ENCODE measurements at places on chromosomes 11 and 22. TPM values are rescaled to one million over a fixed set of nuclear protein-coding genes. Genes with fewer than 3 reads are reported as not detected.

- no peak overlapping the region for H3K4me3 ChIP-seq
- no peaks in the 10 kb centered on the region for H3K4me1 ChIP-seq
- peaks cover 26% of the 10 kb centered on the region for H3K27me3 ChIP-seq
- no peak overlapping the region for H3K27ac ChIP-seq
- peak; percentile 5 for DNase-seq
Measured at GRCh38 chr22:44247923-44248892, 64.5 kb downstream of the SHISAL1 start.

DNA sequence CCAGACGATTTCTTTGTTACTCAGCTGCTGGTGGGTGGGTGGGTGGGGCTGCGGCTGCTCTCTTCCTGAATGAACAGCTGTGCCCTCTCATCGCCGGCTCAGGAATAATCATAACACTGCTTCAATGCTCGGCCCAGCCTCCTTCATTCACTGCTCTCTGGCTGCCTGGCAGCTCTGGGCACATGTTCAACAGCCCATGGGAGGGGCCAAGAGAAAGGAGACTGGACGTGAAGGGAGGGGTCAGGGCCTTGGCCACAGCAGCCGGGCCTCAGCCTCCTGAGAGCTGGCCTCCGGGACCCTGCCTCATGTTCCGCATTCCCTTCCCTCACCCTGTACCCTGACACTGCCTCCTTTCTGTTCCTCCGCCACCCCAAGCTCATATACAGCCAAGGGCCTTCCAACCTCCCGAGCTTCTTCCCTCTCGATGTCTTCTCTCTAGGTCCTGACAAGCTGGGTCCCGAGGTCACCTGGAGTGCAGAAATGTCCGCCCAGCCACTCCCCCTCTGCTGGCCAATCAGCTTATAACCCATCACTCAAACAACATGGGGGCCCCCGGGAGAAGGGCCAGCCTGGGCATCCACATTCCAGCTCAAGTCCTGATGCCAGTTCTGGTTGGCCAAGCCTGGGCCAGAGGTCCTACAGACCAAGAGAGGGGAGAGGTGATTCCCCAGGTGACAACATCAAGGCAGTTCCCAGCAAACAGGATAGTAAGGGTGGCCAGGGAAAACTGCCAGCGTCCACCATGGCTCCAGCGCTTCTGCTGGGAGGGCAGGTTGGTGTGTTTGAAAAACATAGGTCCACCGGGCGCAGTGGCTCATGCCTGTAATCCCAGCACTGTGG is 3.2 kb upstream of the CSDC2 start:
- no peak overlapping the region for H3K4me3 ChIP-seq
- peak; percentile 52 for DNase-seq
- no peaks in the 10 kb centered on the region for H3K36me3 ChIP-seq
- no peak overlapping the region for H3K27ac ChIP-seq

DNA sequence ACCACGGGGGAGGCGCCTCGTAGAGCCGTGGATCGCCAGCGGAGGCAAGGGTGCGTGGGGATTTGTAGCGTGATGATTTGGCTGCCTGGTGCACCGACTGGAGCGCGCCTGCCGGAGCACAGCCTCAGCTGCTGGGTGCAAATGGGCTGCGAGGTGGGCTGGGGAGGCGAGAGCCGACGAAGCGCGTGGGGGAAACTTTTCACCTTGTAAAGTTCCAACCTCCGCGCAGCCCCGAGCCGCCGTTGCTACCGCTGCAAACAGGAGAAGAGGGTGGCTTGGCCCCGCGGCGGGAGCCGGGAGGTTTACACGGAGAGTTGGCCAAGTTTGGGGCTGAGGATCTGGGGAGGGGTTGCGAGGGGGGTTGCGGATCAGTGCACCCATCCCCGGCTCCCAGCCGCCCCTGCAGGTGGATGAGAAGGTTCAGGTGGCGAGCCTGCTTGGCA is 528 bp downstream of the FAT3 start:
- no peak overlapping the region for H3K27ac ChIP-seq
- H3K4me3 ChIP-seq = no peak overlapping the region
- peaks cover 48% of the 10 kb centered on the region for H3K27me3 ChIP-seq
- peaks cover 4% of the 10 kb centered on the region for H3K4me1 ChIP-seq
- H3K36me3 ChIP-seq = peaks cover 2% of the 10 kb centered on the region

- DNase-seq = no peak
- H3K27ac ChIP-seq = no peak overlapping the region
- no peak overlapping the region for H3K4me3 ChIP-seq
- no peaks in the 10 kb centered on the region for H3K27me3 ChIP-seq
Measured at GRCh38 chr11:72627594-72628281, 46.5 kb downstream of the PDE2A start.

DNA sequence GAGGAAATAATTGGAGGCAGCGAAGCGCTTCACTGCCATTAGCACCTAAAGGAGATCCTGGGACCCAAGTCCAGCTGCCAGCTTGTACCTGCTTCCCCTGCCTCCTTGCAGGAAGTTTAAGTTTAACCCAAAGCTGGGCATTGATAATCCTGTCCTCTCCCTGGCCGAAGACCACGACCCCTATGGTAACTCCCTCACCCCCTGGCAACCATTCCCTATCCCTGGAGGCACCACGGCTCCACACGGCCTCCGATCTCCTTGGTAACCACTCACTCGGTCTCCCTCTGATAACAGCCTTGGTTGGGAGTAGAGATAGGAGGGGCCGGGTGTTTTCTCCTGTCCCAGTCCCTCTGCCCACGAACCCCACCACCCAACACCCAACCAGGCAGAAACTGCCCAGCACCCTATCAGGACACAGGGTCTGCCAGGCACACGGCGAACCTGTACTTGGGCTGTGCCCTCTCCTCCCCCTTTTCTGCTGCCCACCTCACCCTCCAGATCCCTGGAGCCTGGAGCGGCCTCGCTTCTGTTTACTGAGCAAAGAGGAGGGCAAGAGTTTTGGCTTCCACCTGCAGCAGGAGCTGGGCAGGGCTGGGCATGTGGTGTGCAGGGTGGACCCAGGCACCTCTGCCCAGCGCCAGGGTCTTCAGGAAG is 833 bp downstream of the NHERF4 start:
- no peak overlapping the region for H3K4me3 ChIP-seq
- no peak overlapping the region for H3K27ac ChIP-seq
- peaks cover 6% of the 10 kb centered on the region for H3K4me1 ChIP-seq

DNA sequence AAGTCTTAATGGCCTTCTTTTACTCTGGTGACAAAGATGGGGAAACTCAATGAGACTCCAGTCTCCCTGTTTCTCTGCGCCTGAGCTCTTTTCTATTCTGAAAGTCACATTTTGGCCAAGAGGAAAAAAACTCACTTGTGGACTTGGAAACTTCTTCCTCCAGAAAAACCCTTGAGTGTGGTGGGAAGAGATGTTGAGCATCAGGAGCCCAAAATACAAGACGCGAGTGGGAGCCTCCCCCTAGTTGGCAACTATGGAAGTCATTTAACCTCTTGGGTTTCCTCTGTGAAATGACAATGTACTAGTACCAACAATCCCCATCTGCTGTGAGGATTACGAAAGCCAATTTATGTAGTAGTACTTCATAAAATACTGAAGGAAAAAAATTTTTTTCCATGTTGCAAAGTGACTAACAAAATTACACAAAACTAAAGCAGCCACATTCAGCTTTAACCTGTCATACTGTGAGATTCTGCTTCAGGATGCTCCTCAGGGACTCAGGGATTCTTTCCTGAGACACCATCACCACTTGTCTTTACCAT is 524 bp upstream of the SLC25A17 start:
- peaks cover 5% of the 10 kb centered on the region for H3K36me3 ChIP-seq
- no peaks in the 10 kb centered on the region for H3K27me3 ChIP-seq
- peak overlapping the region; percentile 92 for H3K4me3 ChIP-seq
- H3K27ac ChIP-seq = peak overlapping the region; percentile 69
- peak; percentile 20 for DNase-seq

- H3K27ac ChIP-seq = no peak overlapping the region
- no peaks in the 10 kb centered on the region for H3K36me3 ChIP-seq
- peaks cover 2% of the 10 kb centered on the region for H3K27me3 ChIP-seq
- H3K4me3 ChIP-seq = no peak overlapping the region
- no peak for DNase-seq
Measured at GRCh38 chr22:22773979-22774604, 113.5 kb upstream of the IGLL5 start.

DNA sequence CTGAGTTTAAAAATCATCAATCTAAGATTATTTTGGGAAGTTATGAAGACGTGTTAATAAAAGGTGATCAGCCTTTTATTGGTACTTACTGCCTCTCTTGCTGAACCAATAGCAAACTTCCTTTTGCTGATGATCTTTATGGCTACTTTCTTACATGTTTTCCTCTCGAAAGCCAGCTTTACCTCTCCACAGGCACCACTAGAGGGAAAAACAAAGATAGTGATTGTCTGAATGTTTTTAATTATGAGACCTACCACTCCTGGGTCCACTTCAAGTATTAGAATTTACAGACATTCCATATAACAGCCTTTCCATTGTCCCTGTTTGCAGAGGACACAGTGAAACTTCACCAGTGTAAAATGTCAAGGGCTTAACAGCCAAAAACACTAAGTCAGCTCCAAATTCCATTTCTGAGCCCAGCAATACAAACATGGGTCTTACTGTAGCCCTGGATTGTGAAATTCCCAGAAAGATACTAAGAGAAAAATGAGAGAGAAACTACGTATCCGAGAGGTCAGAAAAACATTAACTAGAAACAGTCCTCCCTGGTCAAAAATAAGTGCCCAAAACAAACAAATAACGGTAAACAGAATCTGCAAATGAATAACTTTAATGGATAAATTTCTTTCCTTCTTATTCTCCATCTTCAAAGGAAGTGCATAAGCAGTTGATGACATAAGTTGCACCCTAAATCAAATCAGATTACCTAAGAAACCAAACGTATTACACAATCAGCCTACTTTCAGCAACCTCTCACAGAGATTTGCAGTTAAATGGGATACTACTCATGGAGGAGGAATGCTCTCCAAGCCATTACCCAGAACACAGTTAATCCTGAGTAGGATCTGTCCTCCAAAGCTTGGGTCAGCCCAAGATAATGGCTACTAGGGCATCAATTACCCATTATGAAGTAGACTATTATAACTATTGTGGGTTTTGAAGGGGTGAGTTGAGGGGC is 29.5 kb downstream of the CHEK2 start:
- H3K4me1 ChIP-seq = peaks cover 9% of the 10 kb centered on the region
- no peak overlapping the region for H3K27ac ChIP-seq

- H3K27ac ChIP-seq = peak overlapping the region; percentile 72
- H3K4me3 ChIP-seq = peak overlapping the region; percentile 10
- no peaks in the 10 kb centered on the region for H3K27me3 ChIP-seq
Measured at GRCh38 chr22:25453557-25453956, 110.9 kb upstream of the GRK3 start.

DNA sequence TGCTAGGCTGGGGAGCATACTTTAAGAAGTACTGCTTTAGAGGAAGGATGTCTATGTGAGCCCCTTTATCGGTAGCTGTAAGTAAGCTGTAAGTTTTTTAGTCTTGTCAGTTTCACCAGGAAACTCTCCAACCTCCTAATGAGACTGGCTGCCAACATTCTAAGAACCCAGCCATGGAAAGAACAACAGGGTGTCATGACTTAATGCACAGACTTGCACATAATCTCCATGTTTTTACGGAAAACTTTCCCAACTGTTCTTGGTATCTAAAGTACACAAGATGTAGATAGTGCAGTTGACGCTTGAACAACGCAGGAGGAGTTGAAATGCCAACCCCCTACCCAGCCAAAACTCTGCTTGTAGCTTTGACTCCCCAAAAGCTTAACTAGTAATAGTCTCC is 9.0 kb downstream of the OR8A1 start:
- no peak overlapping the region for H3K27ac ChIP-seq
- H3K36me3 ChIP-seq = no peaks in the 10 kb centered on the region
- H3K27me3 ChIP-seq = peaks cover 2% of the 10 kb centered on the region

DNA sequence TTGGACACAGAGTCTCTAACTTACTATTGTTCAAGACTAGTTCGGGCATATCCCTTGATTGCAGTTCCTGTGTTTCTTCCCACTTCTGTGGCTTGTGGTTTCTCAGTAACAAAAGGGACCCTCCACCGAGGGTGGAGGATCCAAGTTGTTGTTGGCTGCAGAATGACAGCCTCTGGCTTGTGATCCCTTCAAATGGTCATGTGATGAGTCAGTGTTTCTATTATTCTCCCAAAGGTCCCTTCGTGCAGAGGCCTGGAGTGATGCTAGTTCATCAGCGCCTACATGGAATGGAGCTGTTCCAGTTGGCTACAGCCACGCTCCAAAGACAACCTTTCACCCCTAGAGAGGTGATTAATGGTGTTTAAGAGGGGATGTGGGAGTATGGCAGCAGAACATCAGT is 2.6 kb upstream of the VWCE start:
- no peak overlapping the region for H3K27ac ChIP-seq
- peaks cover 32% of the 10 kb centered on the region for H3K4me1 ChIP-seq

DNA sequence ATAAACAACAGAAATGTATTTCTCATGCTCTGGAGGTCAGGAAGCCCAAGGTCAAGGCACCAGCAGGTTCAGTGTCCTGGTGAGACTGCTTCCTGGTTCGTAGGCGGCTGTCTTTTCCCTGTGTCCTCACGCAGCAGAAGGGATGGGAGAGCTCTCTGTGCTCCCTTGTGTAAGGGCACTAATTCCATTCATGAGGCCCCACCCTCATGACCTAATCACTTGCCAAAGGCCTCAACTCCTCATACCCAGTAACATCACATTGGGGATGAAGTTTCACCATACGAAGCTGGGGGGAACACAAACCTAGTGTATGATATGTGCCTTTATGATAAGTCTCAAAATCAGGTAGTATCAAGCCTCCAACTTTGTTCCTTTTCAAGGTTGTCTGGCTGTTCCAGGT is 38.6 kb upstream of the PANX2 start:
- no peak overlapping the region for H3K27ac ChIP-seq
- H3K36me3 ChIP-seq = no peaks in the 10 kb centered on the region
- no peak overlapping the region for H3K4me3 ChIP-seq
- H3K27me3 ChIP-seq = peaks cover 19% of the 10 kb centered on the region

DNA sequence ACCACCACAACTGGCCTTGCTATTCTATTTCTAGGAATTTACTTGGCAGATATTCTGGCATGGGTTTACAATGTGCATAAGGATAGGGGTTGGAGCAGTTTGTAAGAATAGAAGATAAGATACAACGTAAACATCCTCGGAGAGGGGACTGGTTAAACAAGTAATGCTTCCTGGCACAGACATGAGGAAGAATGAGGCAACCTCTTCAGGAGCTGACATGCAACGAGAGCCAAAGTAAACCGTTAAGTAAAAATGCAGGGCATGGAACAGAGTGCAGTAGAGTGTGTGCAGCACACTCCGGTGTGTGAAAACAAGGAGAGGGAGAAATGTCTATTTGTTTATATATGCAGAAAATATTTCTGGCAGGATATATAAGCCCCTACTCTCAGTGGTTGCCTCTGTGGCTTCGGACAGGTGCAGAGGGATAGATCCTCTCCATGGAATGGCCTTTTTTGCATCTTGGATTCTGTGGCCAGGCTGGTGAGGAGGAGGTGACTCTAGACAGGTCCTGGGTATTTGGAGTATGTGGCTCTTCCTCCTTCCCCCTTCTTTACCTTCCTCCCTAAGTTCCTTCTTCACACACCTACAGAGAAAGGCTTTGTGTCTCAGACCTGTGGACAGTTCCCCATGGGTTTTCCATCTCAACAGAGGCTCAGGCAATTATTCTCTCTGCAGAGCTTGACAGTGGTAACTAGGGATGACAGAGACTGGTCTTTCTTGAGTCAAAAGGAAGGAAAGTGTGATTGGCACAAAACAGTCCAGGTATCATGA is 2.5 kb downstream of the RAB36 start:
- H3K27ac ChIP-seq = no peak overlapping the region
- H3K4me1 ChIP-seq = peaks cover 20% of the 10 kb centered on the region
- no peak for DNase-seq
- no peak overlapping the region for H3K4me3 ChIP-seq
- H3K36me3 ChIP-seq = no peaks in the 10 kb centered on the region
- no peaks in the 10 kb centered on the region for H3K27me3 ChIP-seq

The TBX1 gene
- total RNA-seq = not detected

The LRRC74B gene
- total RNA-seq = not detected

The GLB1L2 gene
- 3.8 TPM for total RNA-seq

The CCDC73 gene
- total RNA-seq = not detected

The TMPRSS13 gene
- 2.0 TPM for total RNA-seq

The CEP126 gene
- total RNA-seq = 1.8 TPM

The B3GAT1 gene
- total RNA-seq = 0.24 TPM

The PPFIBP2 gene
- 8.8 TPM for total RNA-seq
